ENCODE measurements at places on chromosomes 11 and 22. TPM values are rescaled to one million over a fixed set of nuclear protein-coding genes. Genes with fewer than 3 reads are reported as not detected.

The OR2D2 gene
- not detected for total RNA-seq

The RIMBP3C gene
- not detected for total RNA-seq

The DENND6B gene
- total RNA-seq = 19.0 TPM

GRCh38 chr11:44252999-44253602 lies 56.8 kb downstream of the ALX4 start:
- no peaks in the 10 kb centered on the region for H3K36me3 ChIP-seq
- no peak for DNase-seq
- no peaks in the 10 kb centered on the region for H3K27me3 ChIP-seq
- H3K27ac ChIP-seq = no peak overlapping the region
- H3K4me3 ChIP-seq = no peak overlapping the region
- H3K4me1 ChIP-seq = no peaks in the 10 kb centered on the region

DNA sequence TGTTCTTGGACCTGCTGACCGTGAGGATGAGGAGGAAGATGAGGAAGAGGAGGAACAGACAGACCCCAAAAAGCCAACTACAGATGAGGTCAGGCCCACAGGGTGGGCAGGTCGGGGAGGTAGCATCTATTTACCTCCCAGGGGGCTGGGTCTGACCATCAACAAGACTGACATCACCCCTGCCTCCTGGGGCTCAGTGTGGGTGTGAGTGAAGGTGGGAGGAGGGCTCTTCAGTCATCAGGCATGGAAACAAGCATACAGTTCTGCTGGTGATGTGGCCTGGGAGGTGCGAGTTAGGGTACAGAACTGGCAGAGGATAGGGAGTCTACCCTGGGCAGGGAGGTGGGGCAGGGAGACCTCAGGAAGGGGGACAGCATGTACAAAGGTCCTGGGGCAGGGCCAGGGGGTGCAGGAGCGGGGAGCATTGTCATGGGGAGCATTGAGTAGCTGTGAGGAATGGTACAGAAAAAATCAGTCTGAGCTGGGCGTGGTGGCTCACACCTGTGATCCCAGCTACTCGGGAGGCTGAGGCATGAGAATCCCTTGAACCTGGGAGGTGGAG lies 8.9 kb downstream of the PLCB3 start:
- H3K27ac ChIP-seq = no peak overlapping the region
- no peak for DNase-seq
- H3K36me3 ChIP-seq = peaks cover 30% of the 10 kb centered on the region

DNA sequence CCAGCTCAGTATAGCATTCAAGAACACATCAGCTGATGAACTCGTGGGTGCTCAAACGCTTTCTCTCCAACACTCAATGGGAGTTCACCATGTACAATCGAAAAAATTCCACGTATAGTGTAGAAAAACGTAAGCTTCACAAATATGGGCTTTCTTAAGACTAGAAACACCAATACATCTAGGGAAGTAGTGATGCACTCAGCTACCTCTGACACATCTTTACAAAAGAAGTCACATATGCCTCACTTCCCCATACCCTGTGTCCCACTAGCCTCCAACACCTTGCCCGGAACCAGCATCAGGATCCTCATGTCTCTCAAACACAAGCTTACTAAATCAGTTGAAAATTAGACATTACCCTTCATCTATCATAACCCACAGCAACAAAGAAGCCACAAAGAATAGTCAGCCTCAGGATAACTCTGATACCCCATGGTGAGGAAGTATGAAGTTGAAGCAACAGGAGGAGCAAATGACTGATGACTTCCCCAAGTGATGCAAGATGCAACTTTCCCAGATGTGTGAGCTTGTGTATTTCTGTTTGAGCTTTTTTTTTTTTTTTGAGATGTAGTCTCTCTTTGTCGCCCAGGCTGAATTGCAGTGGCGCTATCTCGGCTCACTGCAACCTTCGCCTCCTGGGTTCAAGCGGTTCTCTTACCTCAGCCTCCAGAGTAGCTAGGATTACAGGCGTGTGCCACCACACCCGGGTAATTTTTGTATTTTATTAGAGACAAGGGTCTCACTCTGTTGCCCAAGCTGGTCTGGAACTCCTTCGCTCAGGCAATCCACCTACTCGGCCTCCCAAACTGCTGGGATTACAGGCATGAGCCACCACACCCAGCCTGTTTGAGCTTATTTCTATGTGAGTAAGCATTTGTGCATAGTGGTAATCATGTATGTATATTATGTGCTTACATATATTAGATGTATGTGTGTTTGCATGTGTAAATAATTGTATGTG lies 8.5 kb upstream of the DENND5A start:
- no peaks in the 10 kb centered on the region for H3K27me3 ChIP-seq
- H3K36me3 ChIP-seq = peaks cover 5% of the 10 kb centered on the region
- H3K4me3 ChIP-seq = no peak overlapping the region
- no peaks in the 10 kb centered on the region for H3K4me1 ChIP-seq

GRCh38 chr11:106305458-106305857 lies 228.0 kb downstream of the AASDHPPT start:
- no peak overlapping the region for H3K27ac ChIP-seq
- no peak for DNase-seq
- no peak overlapping the region for H3K4me3 ChIP-seq

GRCh38 chr11:70448983-70449567 lies 50.7 kb downstream of the CTTN start:
- no peaks in the 10 kb centered on the region for H3K4me1 ChIP-seq
- no peaks in the 10 kb centered on the region for H3K36me3 ChIP-seq
- H3K27me3 ChIP-seq = no peaks in the 10 kb centered on the region
- no peak for DNase-seq

GRCh38 chr11:129451524-129451923 lies 75.9 kb downstream of the BARX2 start:
- DNase-seq = no peak
- no peak overlapping the region for H3K27ac ChIP-seq
- no peaks in the 10 kb centered on the region for H3K27me3 ChIP-seq
- H3K4me1 ChIP-seq = peaks cover 6% of the 10 kb centered on the region
- H3K36me3 ChIP-seq = peaks cover 12% of the 10 kb centered on the region

GRCh38 chr11:68775951-68776388 lies 24.6 kb upstream of the TESMIN start:
- peak; percentile 68 for DNase-seq
- peaks cover 26% of the 10 kb centered on the region for H3K36me3 ChIP-seq
- H3K4me1 ChIP-seq = peaks cover 18% of the 10 kb centered on the region
- no peaks in the 10 kb centered on the region for H3K27me3 ChIP-seq

- no peak overlapping the region for H3K4me3 ChIP-seq
- DNase-seq = no peak
- no peaks in the 10 kb centered on the region for H3K27me3 ChIP-seq
- H3K27ac ChIP-seq = no peak overlapping the region
- H3K4me1 ChIP-seq = no peaks in the 10 kb centered on the region
Observed at GRCh38 chr22:41899992-41900651, 14.8 kb downstream of the SHISA8 start.

GRCh38 chr11:6864438-6864837 lies 1.6 kb downstream of the OR10A2 start:
- no peak overlapping the region for H3K4me3 ChIP-seq
- H3K27me3 ChIP-seq = no peaks in the 10 kb centered on the region
- no peak for DNase-seq
- no peaks in the 10 kb centered on the region for H3K4me1 ChIP-seq
- H3K36me3 ChIP-seq = no peaks in the 10 kb centered on the region

All from Calu3 (cell line).